ENCODE measurements at places on chromosomes 6 and 20. TPM values are rescaled to one million over a fixed set of nuclear protein-coding genes. Genes with fewer than 3 reads are reported as not detected.

KIF25 gene
- not detected for total RNA-seq

DNA sequence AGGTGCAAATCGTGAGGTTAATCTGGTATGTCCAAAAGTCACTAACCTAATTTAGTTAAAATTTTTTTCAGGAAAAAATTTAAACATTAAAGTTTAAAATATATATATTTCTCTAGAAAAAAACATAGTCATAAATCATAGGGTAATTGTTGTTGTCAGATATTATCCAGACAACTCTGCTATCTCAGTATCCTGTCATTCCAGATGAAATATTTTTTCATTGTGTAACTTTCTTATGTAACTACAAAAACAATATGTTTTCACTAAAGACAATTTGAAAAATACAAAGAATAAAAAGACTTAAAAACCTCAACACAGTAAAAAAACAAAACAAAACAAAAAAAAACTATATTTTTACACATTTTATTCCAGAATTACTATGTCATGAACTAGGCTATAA is 57.6 kb downstream of the TENT5A start:
- no peak for DNase-seq

SMLR1 gene
- not detected for total RNA-seq

THBD gene
- 35.4 TPM for total RNA-seq

DNA sequence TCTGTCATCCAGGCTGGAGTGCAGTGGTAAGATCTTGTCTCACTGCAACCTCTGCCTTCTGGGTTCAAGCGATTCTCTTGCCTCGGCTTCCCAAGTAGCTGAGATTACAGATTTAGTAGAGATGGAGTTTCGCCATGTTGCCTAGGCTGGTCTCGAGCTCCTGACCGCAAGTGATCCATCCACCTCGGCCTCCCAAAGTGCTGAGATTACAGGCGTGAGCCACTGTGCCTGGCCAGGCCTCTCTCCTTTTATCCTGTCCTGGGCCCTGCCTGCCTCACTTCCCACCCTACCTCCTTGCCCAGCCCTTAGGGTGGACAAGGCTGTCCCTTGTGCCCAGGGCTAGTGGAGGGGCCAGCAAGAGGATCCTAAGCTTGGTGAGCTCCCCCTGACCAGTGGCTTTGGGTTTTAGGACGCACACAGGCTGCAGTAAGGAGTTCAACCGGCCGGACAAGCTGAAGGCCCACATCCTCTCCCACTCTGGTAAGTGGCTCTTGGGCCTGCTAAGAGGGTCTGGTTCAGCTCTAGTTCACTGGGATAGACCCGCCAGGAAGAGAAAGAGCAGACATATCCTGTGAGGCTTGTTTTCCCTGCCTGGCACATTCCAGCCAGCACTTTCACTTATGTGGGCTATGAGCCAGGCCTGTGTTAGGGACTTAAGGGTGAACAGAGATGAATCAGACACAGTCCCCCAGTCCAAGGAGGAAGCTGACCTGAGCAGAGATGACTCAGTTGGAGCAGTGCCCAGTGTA is 21.9 kb upstream of the CHMP4B start:
- DNase-seq: peak; percentile 90

DNA sequence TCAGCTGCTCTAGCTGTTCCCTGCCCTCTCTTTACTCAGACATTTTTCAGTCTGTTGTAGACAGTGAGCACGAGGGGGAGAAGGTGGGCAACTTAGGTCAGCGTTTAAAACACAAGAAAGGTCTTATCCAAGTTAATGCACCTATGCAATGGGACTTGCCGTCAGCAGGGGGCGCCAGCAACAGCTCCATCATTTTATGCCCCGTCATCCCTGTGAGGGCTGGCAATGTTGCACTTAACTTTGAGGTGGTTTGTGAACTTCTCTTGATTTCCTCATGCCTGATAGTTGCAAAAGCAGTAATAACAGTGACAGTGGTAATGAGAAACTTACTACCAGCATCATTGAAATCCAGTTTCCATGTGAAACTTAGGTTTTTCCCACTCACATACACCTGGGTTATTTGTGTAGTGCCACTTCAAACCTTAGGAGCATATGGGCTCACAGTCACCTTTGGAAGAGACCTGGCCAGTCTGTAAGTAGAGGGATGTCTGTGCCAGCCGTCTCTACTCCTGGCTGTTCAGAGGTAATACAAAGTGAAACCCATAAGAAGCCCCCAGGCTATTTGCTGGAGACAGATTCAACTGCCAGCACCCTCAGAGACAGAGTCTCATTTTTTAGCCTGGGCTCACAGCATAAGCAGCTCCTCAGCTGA is 44.9 kb upstream of the ID1 start:
- peak; percentile 72 for DNase-seq

DNA sequence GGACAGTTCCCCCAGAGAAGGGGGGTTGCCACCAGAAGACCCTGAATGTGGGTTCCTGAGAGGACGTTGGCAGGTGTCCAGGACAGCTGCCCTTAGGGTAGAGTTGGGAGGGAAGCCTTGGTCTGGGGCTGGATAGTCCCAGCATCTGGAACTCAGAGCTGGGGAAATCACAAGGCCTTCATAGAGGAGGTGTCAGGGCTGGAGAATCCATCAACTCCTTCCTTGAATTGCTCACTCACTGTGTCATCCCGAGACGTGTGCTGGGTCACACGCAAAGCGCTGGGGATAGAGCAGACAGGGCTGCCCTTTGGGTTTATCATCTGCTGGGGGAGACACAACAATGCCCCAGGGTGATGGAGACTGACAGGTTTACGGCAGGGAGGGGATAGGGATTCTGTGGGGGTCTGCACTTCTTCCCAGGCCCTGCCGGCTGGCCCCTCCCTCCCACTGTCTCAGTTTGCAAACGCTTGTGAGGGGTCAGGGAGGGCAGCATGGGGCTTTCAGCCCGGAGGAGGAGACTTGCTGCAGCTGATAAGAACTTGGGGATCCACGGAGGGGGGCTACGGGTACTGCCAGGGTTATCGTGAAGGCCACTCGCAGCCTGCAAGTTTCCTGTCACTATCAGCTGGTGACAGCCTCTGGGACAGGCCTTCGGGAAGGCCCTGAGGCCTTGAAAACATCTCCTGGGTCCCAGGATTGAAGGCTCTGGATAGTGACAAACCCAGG is 18.6 kb downstream of the RBM38 start:
- DNase-seq: no peak

OR5V1 gene
- total RNA-seq: not detected

- DNase-seq: no peak
Observed at GRCh38 chr6:135880066-135880972, 28.8 kb downstream of the PDE7B start.

BNIP5 gene
- not detected for total RNA-seq

GRCh38 chr6:85125526-85125925 is 324.4 kb upstream of the NT5E start:
- DNase-seq: no peak

ZC2HC1B gene
- total RNA-seq: not detected

DNA sequence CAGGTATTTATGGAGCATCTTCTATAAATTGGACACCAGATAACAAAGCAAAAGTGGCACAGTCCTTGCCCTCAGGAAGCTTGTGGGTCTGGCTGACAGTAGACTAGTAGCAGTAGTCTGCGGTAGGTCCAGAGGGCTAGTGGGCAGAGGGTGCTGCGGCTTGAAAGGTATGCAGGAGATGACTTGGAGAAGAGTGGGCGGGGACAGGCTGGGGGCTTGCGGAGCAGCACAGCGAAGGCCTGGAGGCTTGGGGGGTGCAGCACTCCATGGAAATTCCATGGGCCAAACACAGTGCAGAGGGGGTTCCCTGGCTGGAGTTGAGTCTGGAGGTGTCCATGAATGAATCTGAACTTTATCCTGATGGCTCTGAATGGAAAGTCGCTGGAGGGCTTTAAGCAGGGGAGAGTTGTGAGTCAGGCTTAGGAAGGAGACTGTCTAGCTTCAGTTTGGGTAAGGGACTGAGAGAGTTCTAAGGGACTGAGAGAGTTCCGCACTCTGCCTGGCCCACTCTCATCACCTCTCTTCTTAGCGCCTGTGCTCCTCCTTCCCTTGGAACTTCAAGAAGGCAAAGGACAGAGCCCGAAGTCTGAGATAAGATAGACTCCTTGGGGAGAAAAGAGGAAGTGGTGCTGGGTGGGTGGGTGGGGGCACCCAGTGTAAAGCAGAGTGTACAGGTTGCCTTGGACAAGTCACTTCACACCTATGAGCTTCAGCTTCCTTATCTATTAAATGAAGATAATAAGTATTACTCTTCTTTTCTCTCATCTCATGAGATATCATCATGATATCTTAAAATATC is 8.8 kb downstream of the PKIG start:
- DNase-seq: no peak

HCK gene
- 6.1 TPM for total RNA-seq

Measured in ureter (tissue), 1 donor.